ENCODE measurements at places on chromosomes 1 and 21. TPM values are rescaled to one million over a fixed set of nuclear protein-coding genes. Genes with fewer than 3 reads are reported as not detected.

Gene CXADR
- 0.75 TPM for total RNA-seq

- no peaks in the 10 kb centered on the region for H3K27me3 ChIP-seq
- H3K4me3 ChIP-seq: no peak overlapping the region
- H3K4me1 ChIP-seq: peaks cover 13% of the 10 kb centered on the region
- no peak overlapping the region for H3K27ac ChIP-seq
- H3K36me3 ChIP-seq: peaks cover 15% of the 10 kb centered on the region
Observed at GRCh38 chr1:206734499-206735142, 36.0 kb upstream of the IL19 start.

DNA sequence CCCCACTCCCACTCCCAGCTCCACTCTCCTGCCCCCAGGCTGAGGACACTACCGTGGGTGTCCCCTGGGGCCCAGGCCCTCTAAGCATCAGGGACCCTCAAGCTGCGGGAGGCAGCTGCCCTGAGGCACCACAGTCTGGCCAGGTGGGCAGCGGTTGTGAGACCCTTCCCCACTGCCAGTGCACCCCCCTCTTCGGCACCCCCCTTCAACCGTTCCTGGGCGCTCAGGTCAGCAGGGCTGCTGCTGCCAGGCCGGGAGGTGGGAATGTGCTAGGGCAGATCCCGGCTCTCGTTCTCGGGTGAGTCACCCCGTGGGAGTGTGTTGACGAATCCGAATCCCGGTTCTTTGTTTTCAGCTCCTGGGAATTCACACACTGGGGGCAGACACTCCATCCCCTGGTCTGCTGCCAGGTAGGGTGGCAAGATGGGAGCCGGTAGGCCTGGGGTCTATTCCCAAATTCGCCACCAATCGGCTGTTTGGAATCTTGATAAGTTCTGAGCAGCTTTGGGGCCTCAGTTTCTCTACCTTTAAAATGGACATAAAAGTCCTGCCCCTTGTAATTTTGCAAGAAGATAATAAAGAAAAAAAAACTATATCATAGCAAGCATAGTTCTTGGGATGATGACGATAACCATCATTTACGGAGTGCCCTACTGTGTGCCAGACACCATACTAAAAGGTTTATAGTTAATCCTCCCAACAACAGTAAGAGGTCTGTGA, 28.5 kb upstream of the CASZ1 start:
- no peak overlapping the region for H3K27ac ChIP-seq
- H3K4me3 ChIP-seq: no peak overlapping the region
- DNase-seq: no peak
- no peaks in the 10 kb centered on the region for H3K36me3 ChIP-seq

DNA sequence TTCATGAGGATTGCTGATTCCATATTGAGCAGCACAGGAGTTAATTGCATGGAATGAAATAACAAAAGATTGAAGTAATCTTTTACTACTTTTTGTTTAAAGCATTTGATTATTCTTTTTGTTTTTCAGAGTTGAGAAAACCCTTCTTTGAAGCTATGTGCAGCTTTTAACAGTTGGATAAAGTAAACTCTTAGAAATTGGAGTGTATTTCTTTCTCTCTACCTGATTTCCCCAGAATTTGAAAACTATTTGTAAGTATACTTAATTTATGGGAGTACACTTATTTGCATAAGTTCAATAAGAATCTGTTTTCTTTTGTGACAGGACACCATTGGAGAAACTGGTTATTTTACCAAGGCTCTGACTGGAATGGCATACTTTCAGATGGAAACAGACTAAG, 133.6 kb downstream of the TRIM33 start:
- peaks cover 4% of the 10 kb centered on the region for H3K4me1 ChIP-seq
- H3K4me3 ChIP-seq: no peak overlapping the region
- peaks cover 3% of the 10 kb centered on the region for H3K36me3 ChIP-seq
- H3K27me3 ChIP-seq: no peaks in the 10 kb centered on the region
- DNase-seq: no peak

Gene LRRC71
- not detected for total RNA-seq

Gene SLAMF7
- not detected for total RNA-seq

Gene AGT
- 18.1 TPM for total RNA-seq

Gene CCDC28B
- 30.7 TPM for total RNA-seq

Gene ATP6V1G3
- not detected for total RNA-seq

GRCh38 chr1:48568501-48568900, 96.5 kb upstream of the SPATA6 start:
- no peaks in the 10 kb centered on the region for H3K36me3 ChIP-seq
- no peak overlapping the region for H3K27ac ChIP-seq
- H3K4me1 ChIP-seq: no peaks in the 10 kb centered on the region
- no peak overlapping the region for H3K4me3 ChIP-seq

Gene CD84
- total RNA-seq: not detected

Gene C1QTNF12
- 1.3 TPM for total RNA-seq

- DNase-seq: no peak
- H3K4me3 ChIP-seq: no peak overlapping the region
- H3K4me1 ChIP-seq: peaks cover 18% of the 10 kb centered on the region
- H3K36me3 ChIP-seq: no peaks in the 10 kb centered on the region
Observed at GRCh38 chr1:221435504-221435904, 306.4 kb downstream of the DUSP10 start.

Gene AVPR1B
- not detected for total RNA-seq

DNA sequence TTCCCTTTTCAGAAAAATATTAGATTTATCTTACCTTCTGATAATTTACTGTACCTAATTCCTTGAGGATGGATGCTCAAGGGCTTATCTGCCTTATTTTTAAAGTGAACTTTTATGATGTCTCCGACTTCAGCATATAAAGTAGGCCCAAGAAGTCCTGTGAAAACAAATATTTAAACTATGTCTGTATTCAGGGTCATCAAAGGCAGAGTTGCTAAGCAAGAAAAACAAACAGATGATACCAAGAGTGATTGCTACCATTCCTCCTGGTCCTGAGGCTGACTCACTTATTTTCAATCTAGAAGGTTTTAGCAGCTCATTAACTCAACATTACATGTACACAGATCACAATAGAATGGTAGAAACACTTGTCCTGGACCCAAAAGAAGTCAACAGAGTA, 14.1 kb downstream of the F5 start:
- no peak overlapping the region for H3K27ac ChIP-seq
- H3K27me3 ChIP-seq: peaks cover 23% of the 10 kb centered on the region
- no peak overlapping the region for H3K4me3 ChIP-seq

DNA sequence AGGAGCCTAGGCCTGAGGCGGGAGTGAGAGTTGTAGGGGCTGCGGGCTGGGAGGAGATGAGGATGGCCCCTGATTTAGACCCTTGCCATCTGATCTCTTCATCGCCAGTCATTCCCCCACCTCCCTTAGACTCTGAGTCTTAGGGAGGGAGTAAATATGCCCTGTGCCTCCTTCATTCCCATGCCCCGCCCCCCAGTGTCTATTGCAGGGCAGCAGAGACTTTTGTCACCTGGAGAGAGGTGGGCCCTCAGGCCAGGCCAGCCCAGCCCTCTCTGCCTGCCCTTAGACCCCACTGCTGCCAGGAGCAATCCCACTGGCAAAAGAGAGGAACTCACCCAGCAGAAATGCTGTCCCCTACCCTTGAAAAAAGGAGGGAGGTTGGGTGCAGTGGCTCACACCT, 3.2 kb upstream of the MFAP2 start:
- peaks cover 5% of the 10 kb centered on the region for H3K36me3 ChIP-seq
- H3K4me1 ChIP-seq: peaks cover 36% of the 10 kb centered on the region
- H3K27me3 ChIP-seq: no peaks in the 10 kb centered on the region
- H3K4me3 ChIP-seq: no peak overlapping the region

DNA sequence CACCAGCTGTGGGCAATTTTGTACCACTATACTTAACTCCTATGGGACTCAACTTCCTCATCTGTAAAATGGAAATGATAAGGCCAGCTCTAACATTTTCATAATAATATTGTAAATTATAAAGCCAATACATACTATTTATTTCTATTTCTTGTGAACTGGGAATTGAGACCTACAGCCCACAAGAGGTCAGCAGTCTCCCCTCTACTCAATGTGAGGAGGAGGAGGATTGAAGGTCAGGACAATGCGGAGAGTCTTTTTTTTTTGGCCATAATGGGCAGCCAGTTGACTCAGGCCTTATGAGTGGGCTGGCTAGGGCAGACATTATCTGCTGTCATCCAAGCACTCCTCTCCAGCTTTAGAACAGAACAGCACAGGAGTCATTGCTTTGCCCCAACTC, 90.5 kb downstream of the NUF2 start:
- no peak for DNase-seq
- H3K4me1 ChIP-seq: peaks cover 6% of the 10 kb centered on the region
- peaks cover 59% of the 10 kb centered on the region for H3K27me3 ChIP-seq
- no peak overlapping the region for H3K27ac ChIP-seq

Gene DOP1B
- 17.1 TPM for total RNA-seq
